Stimulated activated CD8-positive, alpha-beta memory T cell treated with anti-CD3 and anti-CD28 coated beads, Interleukin-4, amount 100 ng/mL, for 1 hour (primary cell): ENCODE measurements at places on chromosomes 12 and 14.
A peak's percentile ranks its signal among the peaks of the same experiment; 100 is the strongest.

- no peak for DNase-seq
Observed at GRCh38 chr14:55125403-55125802, 3.6 kb upstream of the LGALS3 start.

- no peak for DNase-seq
Observed at GRCh38 chr12:73421832-73422231, 1115.8 kb upstream of the ATXN7L3B start.

- DNase-seq, result peak; percentile 22
Observed at GRCh38 chr12:110937104-110937641, 16.8 kb upstream of the MYL2 start.

GRCh38 chr12:32272465-32272864, 126.9 kb upstream of the FGD4 start:
- no peak for DNase-seq

DNA sequence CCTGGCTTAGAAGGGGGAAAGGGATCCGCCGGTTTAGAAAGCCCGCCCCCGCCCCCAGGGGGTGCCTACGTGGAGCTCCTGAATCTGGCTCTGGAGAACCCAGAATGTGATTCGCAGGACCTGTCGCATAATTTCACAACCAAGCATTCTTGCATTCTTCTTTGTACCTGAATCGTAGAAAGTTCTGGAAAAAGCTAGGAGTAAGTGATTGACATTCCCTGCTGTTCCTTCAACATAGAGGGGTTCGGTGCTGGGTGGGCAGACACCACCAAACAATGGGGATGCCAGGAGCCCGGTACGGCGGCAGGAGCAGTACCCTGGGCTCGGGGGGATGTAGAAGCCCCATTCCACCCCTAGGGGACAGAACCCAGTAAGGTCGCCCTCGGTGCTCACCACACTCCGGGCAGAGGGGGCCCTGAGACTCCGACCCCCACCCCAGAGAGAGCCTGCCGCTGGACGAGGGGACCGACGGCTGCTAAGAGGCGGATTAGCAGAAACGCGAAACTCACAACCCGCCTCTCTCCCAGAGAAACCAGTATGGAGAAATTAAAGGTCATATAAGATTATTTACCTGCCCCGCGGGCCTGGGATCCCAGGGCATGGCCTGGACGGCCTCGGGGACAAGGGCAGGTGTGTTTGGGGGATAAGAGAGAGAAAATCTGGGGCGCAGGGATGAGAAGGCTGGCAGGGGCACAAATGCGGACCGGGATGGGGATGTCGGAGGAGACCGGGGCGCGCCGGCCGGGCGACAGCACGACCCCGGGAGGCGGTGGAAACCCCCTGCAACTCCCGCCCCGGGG, 520 bp downstream of the CSRP2 start:
- DNase-seq, result no peak

- DNase-seq, result no peak
Observed at GRCh38 chr12:98750511-98750910, 105.4 kb downstream of the APAF1 start.

DNA sequence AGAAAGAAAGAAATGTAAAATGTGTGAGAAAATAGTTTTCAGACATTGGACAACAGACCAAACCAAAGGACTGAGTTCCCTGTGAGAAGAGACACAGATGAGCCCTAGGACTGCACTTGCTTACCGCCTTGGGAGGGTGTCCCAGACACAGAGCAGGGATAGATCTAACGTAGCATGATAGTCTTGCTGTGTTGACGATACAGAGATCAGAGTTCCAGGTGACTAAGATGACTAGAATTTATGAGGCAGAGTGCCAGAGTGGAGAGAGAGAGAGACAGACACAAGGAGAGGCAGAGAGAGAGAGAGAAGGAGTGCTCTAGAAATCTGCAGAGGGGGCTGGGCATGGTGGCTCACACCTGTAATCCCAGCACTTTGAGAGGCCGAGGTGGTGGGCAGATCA, 148.2 kb upstream of the LMNTD1 start:
- no peak for DNase-seq
